CD4-positive, alpha-beta T cell treated with Interleukin-1 beta for 1 hour (primary cell): ENCODE measurements at places on chromosomes 6 and 20.
A peak's percentile ranks its signal among the peaks of the same experiment; 100 is the strongest.

DNA sequence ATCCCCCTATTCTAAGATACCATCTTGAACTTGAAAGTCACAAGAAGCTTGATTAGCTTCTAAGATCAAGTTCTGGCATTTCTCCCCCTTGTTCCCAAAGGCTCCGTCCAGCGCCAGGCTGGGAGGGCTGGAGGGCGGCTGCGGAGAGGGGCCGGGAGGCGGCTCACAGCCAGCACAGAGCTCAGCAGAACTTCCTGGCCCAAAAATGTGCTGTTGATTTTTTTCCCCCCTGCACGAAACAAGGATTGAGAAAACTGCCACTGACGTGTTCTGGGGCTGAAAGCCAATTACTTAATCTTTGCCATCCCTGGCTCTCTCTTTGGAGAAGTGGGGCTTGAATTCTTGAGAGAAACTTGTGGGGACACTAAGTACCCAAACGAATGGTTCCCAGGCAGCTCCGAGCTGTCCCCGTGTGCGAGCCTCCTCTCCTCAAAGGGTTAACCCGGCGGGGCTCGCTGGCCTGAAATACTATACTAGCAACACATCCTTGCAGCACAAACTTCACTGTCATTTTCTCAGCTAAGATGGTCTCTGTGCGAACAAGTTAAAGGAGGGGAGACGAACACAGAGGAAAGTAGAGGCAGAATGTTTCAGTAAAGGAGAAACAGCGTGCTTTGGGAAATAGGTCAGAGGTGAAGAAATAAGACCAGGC, 452 bp downstream of the TRAF3IP2 start:
- DNase-seq, result peak; percentile 32

DNA sequence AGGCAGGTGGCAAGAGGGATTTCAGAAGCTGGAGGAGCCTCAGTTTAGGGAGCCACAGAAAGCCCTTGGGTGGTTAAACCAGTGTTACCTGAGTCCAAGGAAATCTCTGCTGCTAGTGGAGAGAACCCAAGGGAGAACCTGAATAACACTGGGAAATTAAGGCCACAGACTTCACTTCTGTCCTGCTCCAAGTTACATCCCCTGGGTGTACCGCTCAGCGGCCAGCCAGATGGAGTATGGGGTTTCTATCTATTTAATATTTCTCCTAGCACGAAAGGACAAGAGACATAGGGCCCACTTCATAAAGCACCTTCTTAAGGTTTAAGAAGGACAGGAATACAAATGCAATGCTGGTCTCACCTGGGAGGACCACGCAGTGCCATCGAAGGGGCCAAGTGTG, 5.8 kb upstream of the CNKSR3 start:
- no peak for DNase-seq

- no peak for DNase-seq
These were observed 611.9 kb upstream of the MAP3K7 start for GRCh38 chr6:91198588-91199255.

DNA sequence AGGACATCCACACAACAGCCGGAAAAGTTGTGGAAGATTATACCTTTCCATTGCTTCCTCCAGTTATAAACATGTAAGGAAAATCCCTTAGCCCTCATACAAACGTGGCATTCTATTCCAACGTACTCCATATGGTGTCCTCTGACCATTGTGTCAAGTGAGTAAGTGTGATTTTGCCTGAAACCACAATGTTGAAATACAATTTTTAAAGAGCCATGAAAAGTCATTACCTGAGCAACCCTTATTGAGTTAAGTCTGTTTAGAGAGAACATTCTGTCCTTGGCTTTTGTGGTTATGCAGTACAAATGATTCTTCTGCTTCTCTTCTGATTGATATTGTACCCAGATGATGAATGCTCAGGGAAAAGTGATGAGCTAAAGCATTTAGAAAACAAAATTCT, 530.1 kb downstream of the HAO1 start:
- no peak for DNase-seq

DNA sequence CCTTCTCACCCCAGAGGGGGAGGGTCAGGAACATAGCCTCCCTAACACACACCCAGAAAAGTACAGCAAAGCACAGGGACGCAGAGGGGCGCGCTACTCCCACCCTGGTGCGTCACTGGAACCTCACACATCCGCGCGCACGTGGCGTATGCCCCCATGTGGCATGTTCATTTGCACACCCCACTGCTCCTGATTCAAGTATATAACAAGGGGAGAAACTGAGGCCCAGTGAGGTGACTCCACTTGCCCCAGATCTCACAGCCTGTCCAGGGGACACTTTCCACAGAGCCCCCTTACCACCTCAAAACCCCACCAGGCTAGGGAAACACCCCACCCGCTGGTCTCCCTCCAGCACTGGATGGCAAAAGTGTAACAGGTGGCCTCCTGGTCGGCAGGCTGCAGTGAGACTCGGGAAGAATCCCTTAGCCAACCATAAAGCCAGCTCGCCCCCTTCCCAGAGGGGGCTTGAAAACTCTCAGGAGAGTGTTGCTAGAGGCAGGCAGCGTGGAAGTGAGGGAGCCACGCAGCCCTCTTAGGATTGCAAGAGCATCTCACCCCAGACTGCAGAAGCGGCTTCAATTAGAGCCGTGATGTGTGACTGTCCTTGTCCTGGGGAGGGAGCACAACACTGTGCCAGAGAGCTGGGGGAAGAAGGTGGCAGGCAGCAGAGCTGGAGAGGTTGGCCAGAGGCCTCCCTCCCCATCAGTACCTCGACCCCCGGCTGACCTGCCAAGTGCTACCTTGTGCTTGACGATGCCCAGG, at the start of gene GRM4:
Gene GRM4, minus strand, starts transcription at position 67 of the 762 bp plus-strand sequence. CDS start 12,591 bp downstream, outside the sequence.
- no peak for DNase-seq

DNA sequence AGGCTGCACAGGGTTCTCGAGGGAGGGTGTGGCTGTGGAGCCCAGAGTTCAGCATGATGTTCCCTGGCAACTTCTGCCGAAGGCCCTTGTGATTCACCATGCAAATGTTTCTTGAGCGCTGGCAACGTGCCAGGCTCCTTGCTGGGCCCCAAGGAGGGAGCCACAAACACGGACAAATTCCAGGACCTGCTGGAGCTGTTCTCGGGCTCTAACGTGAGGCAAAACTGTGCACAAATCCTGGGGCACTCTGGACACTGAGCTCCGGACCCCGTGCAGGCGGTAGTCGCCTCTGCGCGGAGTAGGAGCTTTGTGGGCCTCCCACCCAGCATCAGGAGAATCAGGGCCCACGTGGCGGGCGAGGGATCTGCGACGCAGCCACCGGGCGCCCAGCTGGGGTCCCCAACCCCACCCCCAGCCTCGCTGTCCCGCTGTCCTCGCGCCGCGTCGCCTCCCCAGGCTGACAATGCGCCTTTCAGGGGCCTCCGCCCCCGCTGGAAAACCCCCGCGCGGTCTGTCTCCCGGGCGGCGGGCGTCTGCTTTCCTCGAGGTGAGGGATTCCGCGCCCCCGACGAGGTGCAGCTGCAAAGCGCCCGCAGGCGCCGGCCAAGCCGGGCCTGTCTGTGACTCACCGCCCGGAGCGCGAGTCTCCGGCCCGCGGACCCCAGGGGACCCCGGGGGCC, 31.7 kb upstream of the SCUBE3 start:
- DNase-seq, result no peak

- DNase-seq, result no peak
These were observed 13.6 kb downstream of the STMND1 start for GRCh38 chr6:17115251-17116116.

- DNase-seq, result peak; percentile 6
These were observed at the start of gene SCGN for GRCh38 chr6:25652007-25652515. Gene SCGN (plus strand): TSS chr6:25652215. CDS start chr6:25652404, 189 bp downstream.

DNA sequence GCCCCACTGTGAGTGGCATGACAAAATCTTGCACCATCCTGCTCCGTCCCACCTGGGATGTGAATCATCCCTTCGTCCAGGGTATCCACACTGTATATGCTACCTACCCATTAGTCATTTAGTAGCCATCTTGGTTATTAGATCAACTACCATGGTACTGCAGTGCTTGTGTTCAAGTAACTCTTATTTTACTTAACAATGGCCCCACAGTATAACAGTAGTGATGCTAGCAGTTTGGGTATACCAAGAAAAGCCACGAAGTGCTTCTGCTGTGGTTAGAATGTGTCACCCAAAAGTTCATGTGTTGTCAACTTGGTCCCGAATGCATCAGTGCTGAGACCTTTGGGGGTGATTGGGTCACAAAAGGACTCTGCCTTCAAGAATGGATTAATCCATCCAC, 11.7 kb downstream of the OSER1 start:
- no peak for DNase-seq

DNA sequence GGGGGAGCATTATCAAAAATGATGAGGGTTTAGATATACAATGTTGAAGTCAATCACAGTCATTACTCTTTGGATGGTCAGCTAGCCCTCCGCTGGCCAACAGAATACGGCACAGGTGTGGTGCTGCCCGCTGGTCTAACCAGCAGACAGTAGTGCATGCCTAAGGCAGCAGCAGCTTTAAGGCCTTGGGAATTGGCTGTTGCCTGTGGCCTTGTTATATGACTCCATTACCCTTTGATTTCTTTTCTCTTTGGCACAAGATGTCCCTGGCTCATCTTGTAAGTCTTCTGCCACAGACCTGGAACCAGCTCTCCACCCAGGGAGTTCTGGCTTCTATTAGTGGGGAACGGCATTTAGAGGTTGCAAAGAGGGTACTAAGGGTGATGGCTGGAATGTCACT, 110.2 kb downstream of the WDR27 start:
- no peak for DNase-seq

DNA sequence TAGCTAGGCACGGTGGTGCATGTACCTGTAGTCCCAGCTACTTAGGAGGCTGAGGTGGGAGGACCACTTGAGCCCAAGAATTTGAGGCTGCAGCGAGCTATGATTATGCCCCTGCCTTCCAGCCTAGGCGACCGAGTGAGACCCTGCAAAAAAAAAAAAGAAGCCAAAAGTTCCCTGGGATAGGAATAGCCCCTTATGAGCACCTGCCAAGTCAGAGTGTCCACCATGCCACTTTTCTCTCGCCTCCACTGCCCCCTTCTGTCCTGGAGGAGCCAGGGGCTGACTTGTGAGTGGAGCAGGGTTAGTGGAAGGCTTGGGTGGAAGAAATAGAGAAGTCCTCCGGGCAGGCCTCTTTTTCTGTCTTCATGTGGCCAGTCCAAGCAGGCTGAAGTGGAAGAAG, 12.1 kb upstream of the DDX27 start:
- no peak for DNase-seq

- no peak for DNase-seq
These were observed 56.2 kb upstream of the TBC1D7 start for GRCh38 chr6:13384506-13384905.

DNA sequence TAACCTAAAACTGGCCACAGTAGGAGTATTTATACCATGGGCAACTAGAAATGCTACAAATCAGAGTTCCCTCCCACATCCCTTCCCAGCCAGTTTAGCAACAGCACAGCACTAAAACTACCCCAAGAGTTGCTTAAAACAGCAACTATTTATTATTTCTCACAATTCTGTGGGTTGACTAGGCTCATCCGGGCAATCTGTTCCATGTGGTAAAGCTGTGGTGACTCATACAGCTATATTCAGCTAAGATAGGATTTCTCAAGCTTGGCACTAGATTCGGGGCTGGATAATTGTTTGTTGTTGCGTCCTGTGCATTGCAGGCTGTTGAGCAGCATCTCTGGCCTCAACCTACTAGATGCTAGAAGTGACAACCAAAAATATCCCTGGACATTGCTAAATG, 8.6 kb upstream of the HECA start:
- peak; percentile 41 for DNase-seq

DNA sequence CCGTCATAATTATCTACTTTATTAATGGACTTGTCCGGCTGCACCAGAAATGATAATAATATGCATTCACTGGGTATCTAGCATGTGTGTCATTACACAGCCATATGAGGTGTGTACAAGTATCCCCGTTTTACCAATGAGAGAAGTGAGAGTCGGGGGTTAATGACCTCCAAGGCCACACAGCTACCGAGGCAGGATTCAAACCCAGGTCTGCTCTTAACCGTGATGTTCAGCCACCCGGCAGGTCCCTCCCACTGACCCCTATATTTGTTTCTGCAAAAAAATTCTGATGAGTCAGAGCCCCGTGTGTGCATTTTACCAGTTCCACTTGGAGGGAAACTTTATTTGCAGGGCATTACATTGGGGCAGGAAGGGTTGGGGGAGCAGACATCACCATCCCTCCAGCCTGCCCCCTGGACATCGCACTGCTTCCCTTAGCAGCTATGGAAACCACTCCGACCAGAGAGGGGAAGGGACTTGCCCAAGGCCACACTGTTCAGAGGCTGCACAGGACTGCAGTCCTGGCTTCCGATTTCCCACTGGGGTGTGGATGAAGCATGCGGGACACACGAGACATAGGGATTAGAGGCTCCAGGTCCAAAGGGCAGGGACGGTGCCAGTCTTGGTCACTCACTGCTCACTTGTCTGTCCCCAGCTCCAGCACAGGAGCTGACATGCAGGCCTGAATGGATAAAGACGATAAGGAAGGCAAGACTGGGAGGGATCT, 10.1 kb upstream of the SRC start:
- DNase-seq, result peak; percentile 53

- DNase-seq, result no peak
These were observed 332.6 kb upstream of the TBX18 start for GRCh38 chr6:85096976-85097375.

DNA sequence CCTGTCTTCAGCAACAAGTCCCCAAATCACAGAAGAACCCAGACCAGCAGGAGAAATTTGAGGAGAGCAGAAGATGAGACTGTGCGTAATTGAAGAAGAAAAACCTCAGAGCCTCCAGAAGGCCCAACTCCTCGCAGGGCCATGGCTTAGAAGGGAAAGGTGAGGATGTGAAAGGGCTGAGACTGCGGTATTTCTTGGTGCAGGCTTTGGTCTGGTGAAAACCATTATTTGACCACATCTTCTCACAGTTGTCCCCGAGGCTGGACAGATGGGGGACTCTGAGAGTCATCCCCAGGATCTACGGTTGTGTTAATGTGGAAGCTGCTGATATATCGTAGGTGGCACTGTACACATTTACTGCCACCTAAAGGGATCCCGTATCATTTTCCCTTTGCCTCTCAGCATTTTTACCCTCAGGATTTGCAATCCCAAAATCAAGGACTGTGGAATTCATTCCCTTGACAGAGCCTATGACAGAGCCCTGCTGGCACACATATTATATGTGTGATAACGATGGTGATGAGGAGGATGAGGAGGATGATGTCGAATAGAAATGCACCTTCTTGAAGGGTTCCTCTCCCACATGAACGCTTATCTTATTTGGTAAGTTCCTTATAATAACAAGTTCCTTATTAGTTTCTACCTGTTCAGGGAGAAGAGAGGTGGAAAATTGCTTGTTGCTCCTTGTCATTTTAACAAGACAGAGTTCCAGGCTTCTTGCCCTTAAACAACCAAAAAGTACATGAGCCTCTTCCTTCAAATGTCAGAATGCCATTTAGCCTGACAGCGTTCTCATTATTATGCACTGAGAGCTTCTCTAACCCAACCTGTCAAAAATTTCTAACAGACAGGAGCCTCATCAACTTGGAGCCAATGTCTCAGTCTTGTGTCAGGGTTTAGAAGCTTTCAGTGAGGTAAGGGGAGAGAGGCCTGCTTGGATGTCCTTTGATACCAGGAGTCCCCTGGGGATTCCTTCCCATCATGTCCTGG, 135.8 kb downstream of the PXDC1 start:
- no peak for DNase-seq

- no peak for DNase-seq
These were observed 31.8 kb downstream of the SLC13A3 start for GRCh38 chr20:46619445-46619844.

- peak; percentile 46 for DNase-seq
These were observed 5.6 kb downstream of the EEF1A1 start for GRCh38 chr6:73515204-73515655.
